ENCODE measurements at places on chromosomes 5 and 9.

DNA sequence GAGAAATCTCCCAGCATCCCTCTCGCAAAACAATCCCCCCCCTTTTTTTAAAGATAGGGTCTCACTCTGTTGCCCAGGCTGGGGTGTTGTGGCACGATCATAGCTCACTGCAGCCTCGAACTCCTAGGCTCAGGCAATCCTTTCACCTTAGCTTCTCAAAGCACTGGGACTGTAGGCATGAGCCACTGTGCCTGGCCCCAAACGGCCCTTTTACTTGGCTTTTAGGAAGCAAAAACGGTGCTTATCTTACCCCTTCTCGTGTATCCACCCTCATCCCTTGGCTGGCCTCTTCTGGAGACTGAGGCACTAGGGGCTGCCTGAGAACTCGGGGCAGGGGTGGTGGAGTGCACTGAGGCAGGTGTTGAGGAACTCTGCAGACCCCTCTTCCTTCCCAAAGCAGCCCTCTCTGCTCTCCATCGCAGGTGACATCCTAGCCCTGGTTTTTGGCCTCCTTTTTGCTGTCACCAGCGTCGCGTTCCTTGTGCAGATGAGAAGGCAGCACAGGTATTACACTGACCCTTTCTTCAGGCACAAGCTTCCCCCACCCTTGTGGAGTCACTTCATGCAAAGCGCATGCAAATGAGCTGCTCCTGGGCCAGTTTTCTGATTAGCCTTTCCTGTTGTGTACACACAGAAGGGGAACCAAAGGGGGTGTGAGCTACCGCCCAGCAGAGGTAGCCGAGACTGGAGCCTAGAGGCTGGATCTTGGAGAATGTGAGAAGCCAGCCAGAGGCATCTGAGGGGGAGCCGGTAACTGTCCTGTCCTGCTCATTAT lies 6.8 kb downstream of the CA9 start:
- DNase-seq, result no peak

DNA sequence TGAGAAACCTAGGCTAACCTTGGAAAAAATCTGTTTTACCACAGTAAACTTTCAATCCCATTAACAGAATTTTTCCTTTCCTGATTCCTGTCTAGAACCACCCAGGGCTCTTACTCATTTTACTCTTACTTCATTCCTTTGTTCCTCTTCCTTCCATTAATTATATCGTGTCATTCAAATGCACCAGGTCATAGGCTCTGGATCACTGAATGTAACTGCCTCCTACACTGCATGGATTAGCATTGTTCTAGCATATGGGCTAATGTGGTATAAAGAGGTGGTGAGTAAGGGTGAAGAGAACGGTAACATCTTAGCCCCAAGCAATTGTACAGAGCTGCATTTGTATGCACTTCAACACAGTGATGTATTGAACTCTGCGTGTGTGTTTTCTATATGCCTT lies 49.5 kb upstream of the SPINK5 start:
- no peak for DNase-seq

- no peak for DNase-seq
Observed at GRCh38 chr5:172455511-172456061, 1.3 kb upstream of the SH3PXD2B start.

GRCh38 chr5:16582081-16582480 lies 34.7 kb downstream of the RETREG1 start:
- no peak for DNase-seq

- no peak for DNase-seq
Observed at GRCh38 chr9:70030156-70030555, 13.5 kb upstream of the MAMDC2 start.

GRCh38 chr9:134329886-134330285 lies 3.6 kb downstream of the RXRA start:
- DNase-seq, result no peak

GRCh38 chr5:179367491-179367890 lies 22.2 kb upstream of the ADAMTS2 start:
- no peak for DNase-seq

DNA sequence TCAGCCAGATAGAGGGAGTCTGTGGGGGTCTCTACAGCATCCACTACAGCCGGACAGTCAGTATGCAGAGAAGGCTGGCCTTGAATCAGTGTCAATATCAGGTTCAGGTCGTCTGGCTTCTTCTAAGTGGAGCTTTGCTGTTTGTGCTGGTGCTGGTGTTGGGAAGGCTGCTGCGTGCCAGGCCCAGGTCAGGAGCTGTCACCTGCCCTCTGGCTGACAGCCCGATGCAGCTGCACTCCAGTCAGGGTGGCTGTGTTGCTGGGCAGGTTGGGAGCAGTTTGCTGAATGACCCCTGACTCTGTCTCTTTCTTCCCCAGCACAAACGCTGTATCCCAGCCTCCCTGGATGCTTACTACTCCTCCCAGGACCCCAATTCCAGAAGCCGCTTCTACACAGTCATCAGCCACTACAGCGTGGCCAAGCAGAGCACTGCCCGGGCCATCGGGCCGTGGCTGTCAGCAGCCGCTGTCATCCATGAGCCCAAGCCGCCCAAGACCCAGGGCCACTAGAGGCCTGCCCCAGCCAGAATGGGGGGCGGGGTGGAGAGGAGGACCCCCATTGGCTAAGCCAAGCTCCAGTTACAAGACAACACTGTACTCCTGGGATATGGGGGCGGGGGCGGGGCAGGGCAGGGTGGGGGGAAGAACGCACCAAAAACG lies 61.6 kb downstream of the NSG2 start:
- DNase-seq, result no peak

Data from T1000 (cell line).